ENCODE measurements at places on chromosomes 7 and 10. TPM values are rescaled to one million over a fixed set of nuclear protein-coding genes. Genes with fewer than 3 reads are reported as not detected.

The ASAH2 gene
- total RNA-seq, result 2.0 TPM

The PDZD7 gene
- total RNA-seq, result 0.71 TPM

The POLR2J2 gene
- 20.4 TPM for total RNA-seq

The ZNF239 gene
- 1.4 TPM for total RNA-seq

The CLCN1 gene
- total RNA-seq, result 0.07 TPM

The EGFR gene
- total RNA-seq, result not detected

The FAM25G gene
- total RNA-seq, result not detected

The ZNF804B gene
- not detected for total RNA-seq

The AQP1 gene
- 0.34 TPM for total RNA-seq

The TNS3 gene
- 0.63 TPM for total RNA-seq

The CFAP43 gene
- not detected for total RNA-seq

The STAMBPL1 gene
- 44.3 TPM for total RNA-seq

The TIMM23 gene
- total RNA-seq, result 62.2 TPM

The KMT2C gene
- total RNA-seq, result 68.6 TPM

The ATOH7 gene
- total RNA-seq, result not detected

The ADAM22 gene
- 1.2 TPM for total RNA-seq

The EPO gene
- not detected for total RNA-seq

The SDK1 gene
- total RNA-seq, result 0.20 TPM

Measured in T-helper 1 cell treated with Interleukin-12 subunit alpha and Interleukin-12 subunit beta and Interleukin-4 antibody, amounts not matched to agents 30 ng/mL and 1 ng/mL, for 36 hours (primary cell).